NCI-H2171 treated with DMSO at 0.1 percent for 48 hours (cell line): ENCODE measurements at places on chromosomes 5 and 9.

DNA sequence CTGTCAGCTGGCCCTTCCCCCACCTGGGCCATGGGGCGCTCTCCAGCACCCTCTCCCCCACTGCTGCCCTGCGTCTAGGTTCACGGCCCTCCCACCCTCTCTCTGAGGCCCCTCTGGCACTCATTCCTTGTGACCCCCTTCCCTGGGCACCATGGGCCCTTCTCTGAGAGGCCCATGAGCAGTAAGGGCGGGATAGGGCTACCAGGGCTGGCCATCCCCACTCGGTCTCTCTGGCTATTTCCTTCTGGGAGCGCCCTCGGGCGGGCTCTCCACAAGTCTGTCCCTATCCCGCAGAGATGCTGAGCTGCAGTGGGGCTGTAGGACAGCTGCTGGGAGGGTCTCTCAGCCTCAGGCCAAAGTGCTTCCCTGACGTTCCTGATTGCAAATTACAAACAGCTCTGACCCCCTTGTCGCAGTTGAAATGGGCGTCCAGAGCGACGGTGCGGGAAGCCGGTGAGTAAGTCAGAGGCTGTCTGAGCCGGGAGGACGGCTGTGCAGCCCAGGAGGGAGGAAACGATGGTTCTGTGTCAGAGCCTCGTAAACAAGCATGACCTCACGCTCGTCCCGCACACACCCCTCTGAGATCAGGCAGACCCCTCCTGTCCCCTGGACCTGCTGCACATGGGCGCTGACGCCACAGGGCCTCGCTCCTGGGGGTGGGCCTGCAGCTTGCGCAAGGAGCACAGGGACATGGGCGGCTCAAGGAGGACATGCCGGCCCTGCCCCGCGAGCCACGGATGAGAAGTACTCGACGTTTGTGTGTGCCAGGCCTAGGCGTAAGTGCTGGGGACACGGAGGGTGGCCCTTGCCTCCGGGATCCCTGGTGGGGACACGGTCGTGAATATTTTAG, 36.3 kb upstream of the GFPT2 start:
- no peak for DNase-seq

- DNase-seq: no peak
Measured at GRCh38 chr5:176822793-176823481, 12.6 kb downstream of the UNC5A start.

GRCh38 chr9:136572003-136572827, 26.4 kb upstream of the NOTCH1 start:
- no peak for DNase-seq

DNA sequence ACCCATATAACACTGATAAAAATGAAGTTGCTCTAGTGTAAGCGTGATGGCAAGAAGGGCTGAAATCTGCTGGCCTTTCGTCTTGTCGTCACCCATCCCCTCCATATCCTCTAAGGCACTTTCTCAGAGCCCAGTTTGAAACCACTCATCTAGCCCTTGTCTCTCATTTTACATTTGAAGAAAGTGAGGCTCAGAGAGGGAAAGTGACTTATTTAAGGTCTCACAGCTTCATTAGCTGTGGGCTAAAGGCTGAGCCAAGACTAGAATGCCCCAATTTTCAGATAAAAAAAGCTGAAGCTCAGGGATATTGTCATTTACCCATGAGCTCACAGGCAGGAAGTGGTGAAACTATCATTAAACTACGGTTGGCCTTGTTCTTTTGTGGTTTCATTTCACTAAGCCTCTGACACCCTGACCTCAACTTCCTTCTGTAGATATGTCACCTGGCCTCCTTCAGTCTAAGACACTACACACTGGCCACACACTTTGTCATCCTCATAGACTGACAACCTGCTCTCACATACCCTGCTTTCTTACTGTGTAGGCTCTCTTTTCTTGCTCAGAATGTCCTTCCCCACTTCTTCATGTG, 176.7 kb upstream of the DMAC1 start:
- no peak for DNase-seq

GRCh38 chr9:131695366-131695765, 44.5 kb downstream of the RAPGEF1 start:
- no peak for DNase-seq

DNA sequence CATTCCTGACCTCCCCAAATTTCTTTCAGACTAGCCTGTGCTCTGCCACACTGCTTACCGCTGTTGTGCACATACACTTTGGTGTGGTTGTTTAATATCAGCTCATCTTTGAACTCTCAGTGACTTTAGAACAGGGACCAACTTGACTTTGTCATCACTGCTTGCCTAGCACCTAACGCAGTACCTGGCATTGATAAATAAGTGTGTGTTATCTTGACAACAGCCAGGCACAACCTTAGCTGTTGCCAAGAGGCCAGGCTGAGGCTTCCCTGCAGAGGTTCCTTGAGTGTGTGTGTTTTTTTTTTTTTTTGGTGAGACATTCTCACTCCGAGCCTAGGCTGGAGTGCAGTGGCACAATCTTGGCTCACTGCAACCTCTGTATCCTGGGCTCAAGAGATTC, 41.0 kb upstream of the SLC28A3 start:
- no peak for DNase-seq

GRCh38 chr5:145247745-145248040, 587.4 kb downstream of the PRELID2 start:
- DNase-seq: no peak

DNA sequence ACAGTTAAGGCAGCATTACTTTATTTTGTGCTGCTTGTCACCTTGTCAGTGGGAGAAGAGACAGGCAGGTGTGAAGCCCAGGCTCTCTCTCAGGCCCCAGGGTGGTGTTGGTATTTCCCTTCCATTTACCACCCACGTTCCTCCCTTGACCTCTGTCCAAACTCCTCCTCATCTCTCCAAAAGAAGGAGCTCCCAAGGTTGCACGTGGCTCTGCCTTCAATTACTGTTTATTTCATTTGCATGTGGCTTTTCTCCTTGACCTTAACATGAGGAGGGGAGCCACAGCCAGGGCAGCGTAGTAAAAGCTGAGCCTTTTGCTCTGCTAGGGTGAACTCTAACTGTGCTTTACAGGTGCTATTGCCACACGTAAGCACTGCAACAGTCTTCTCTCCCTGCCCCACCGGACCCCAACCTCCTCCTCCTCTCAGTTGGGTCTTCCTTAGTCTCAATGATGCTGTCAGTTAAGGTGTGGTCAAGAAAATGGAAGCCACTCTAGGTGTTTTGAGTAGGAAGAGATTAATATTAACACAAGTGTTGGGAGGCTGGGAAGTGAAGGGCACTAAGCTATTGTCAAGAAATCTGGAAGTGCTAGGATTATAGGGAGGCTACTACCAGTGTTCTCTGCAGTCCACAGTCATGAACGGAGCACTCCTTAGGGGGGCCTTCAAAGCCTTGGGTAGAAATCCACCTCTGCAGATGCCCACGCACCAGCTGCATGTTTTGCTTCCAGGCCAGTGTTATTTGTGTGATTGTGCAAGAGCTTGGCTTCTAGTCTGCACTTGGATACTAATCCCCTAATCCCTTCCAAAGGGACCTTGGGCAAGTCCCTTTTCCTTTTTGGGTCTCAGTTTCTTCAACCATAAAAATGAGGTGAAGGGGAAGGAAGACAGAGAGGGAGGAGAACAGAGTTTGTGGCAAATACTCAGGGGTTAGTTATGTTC, 3.9 kb upstream of the ALDH1B1 start:
- no peak for DNase-seq

GRCh38 chr5:125814119-125814518, 609.1 kb upstream of the GRAMD2B start:
- DNase-seq: peak; percentile 52

- DNase-seq: no peak
Measured at GRCh38 chr5:109945097-109945678, 255.5 kb downstream of the MAN2A1 start.

GRCh38 chr9:113267911-113268566, 7.3 kb downstream of the CDC26 start:
- DNase-seq: no peak

DNA sequence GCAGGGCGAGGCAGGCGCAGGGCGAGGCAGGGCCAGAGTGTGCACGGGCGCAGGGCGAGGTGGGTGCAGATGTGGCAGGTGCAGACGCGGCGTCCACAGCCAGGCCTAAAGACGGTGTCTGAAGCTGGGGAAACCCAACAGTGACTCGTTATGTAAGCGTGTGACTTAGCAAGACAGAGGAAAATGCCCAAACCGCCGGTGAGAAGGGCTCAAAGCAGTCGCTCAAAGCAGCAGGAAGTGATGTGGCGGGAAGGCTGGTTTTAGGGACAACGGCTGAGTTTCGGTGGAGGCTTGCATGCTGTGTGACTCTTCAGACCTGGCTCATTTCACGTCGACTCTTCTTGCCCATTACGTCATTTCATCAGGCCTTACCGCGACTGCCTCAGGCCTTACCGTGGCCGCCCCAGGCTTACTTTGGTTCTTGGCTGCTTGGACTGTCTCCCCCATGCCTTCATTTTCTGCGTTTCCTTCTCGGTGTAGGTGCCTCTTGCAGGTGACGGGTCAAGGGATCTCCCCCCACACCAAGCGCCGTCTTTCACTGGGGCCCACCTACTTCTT, 50.5 kb upstream of the EXOC3 start:
- no peak for DNase-seq
